Stimulated activated CD4-positive, alpha-beta T cell treated with anti-CD3 and anti-CD28 coated beads, TNF-alpha, amount 100 ng/mL, for 24 hours (primary cell): ENCODE measurements at places on chromosomes 4 and X.

DNA sequence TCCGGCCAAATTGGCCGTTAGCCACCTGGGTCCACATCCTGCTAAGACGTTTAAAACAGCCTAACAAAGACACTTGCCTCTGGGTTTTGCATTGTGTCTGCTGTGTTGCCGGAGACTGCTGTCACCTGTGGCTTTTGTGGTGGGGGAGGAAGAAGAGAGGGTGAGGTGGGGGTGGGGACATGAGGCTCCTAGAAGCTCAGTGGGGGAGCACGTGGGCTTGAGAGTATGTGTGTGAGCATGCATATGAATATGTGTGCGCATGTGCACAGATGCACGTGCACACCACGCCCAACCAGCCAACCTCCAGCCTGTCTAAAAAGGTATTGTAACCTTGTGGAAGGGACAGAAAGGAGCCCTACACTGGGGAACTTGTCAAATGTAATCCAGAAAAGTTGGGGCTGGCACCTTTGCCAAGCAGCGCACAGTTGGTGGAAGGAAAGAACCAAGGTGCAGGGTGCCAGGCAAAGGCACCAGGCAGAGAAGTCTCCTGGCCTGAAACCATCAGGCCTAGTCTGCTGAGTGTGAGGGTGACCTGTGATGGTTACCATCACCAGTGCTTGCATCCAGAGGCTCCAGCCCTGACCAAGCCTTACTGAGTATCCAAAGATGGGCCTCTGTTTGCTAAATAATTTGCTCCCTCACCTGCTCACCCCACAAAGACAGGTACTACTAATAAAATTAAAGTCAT lies 10.1 kb upstream of the SASH3 start:
- DNase-seq = no peak

DNA sequence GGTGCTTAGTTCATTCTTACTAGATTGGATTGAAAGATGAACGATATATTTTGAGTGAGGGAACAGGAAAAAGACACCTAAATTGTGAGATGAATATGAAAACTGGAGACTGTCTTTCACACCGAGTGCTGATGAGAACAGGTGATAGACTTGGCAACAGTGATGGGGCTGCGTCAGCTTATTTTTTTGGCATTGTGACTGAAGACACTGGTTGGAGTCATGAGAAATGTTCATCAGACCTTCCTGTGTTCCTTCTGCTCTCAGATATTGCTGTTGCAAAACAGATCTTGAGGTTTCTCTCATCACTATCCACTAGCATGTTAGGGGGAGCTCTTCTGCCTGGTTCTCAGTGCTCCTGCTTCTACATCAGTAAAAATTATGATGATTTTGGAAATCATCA lies 124.2 kb upstream of the KCNIP4 start:
- no peak for DNase-seq

GRCh38 chrX:39682778-39683177 lies 415.0 kb downstream of the BCOR start:
- no peak for DNase-seq

DNA sequence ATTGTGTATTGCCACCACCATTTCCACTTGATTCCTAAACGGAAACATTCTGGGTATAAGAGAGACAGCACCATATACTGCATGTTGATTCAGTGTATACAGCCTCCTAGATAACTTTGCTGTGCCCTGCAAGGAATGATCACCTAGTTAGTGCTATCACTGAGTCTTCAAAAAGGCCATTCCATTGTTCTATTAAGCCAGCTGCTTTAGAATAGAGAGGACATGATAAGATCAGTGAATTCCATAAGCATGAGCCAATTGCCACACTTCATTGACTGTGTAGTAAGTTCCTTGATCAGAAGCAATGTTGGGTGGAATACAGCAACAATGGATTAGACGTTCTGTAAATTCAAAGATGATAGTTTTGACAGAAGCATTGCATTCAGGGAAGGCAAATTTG lies 1047.3 kb downstream of the PCDH18 start:
- DNase-seq = no peak

DNA sequence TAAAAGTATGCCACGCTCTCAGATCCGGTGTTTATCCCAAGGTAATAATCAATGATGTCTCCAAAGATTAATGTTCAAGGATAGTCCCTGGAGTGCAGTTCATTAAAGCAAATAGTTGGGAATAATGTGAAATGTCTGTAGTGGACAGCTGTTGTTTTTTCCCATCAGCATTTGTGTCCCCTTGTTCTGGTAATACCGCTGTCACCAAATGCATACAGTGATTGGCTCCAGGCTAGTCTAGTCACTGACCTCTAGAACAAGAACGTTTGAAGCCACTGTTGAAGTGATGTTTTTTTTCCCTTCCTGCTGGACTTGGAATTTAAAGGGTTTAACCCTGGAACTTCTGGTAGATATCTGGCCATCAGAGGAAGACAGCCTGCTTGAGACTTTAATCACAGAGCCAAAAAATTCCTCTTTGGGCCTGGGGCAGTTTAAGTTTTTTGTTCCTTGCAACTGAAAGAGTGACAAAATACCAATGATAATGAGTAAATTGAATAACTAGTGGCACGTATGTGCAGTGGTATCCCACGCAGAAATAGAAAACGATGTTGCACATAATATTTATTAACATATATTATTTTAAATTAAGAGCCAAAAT lies 30.6 kb downstream of the HSD17B11 start:
- no peak for DNase-seq

DNA sequence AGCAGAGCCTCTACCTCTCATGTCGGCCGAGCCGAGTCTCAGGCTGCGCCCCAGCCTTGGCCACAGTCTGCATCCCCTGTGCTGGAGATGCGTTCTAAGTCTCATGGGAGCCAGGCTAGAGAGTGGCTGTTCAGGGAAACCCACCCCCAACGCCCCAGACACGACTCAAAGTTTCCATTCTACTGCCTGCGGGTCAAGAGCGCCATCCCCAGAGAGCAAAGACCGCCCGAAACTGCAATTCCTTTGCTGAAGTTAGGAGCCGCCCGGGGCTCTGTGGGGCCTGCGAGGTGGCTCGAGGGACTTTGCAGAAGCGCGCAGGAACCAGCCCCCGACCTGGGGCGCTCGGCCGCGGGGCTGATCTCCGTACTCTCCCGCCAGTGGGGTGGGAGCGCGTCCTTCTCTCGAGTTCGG lies 10.0 kb upstream of the ELF4 start:
- DNase-seq = no peak

DNA sequence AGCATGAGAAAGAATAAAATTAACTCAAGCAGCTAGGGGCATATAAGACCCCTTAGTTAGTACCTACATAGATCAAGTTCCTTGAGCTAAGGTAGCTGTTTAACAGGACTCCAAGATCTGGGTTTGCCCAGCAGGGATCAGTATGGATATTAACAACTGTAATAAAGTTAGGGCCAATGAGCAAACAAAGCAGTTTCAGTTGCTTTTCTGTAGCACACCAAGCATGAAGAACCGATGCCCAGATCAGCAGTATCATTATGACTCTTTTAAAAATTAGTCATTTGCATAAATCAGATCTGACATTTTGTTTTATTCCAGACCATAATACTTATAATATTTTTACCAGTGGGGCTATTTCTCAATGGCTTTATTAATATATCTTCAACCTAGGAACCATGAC lies 80.9 kb downstream of the C4orf33 start:
- DNase-seq = no peak

DNA sequence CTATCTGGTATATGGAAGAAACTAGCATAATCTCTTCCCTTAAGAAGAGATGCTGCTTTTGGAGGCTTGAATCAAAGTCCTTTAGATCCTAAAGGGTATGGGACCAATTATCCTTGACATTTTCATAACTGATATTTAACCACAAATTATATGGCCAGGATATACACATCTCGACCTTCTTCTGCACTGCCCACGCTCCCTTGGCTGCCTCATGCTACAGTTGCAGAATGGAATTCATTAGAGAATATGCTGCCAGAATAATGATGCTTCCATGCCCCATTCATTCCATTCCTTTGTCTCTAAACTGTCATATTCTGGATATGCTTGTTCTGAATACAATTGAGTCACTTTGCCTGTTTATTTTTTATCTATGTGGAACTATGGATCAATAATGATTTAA lies 157.1 kb upstream of the PACRGL start:
- no peak for DNase-seq

GRCh38 chrX:40148385-40149285 lies 50.9 kb upstream of the BCOR start:
- no peak for DNase-seq

GRCh38 chr4:26931966-26932365 lies 71.3 kb downstream of the STIM2 start:
- no peak for DNase-seq

DNA sequence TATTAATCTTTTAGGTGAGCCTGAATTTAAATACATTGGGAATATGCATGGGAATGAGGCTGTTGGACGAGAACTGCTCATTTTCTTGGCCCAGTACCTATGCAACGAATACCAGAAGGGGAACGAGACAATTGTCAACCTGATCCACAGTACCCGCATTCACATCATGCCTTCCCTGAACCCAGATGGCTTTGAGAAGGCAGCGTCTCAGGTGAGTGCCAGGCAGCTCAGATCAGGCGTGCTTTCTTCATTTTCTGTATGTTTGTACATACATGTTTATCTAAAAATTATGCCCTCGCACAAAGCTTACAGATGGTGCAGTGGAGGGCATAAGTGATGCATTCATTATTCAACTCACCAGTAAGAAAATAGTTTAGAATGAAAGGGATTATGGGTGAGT lies 85.6 kb downstream of the CPE start:
- no peak for DNase-seq

DNA sequence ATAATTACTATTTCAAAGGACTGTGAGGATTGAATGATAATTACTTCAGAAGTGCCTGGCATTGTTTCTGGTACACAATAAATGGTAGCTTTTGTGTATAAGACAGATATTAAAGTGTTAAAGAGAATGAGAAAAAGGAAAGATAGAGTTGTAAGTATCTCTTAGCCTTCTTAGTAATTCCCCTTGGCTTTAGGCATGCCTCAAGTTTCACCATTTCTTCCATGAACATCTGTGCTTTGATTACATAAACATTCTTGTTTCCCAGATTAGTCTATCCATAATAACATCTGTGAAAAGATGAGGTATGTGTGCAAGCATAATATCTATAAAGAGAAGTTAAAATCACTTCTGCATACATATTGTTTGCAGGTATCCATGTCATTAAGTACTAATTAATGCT lies 230.9 kb upstream of the TEX13A start:
- no peak for DNase-seq

- DNase-seq = no peak
These were observed 64.5 kb downstream of the MCUB start for GRCh38 chr4:109624536-109624935.

GRCh38 chr4:61770456-61770855 lies 570.3 kb downstream of the ADGRL3 start:
- DNase-seq = no peak

DNA sequence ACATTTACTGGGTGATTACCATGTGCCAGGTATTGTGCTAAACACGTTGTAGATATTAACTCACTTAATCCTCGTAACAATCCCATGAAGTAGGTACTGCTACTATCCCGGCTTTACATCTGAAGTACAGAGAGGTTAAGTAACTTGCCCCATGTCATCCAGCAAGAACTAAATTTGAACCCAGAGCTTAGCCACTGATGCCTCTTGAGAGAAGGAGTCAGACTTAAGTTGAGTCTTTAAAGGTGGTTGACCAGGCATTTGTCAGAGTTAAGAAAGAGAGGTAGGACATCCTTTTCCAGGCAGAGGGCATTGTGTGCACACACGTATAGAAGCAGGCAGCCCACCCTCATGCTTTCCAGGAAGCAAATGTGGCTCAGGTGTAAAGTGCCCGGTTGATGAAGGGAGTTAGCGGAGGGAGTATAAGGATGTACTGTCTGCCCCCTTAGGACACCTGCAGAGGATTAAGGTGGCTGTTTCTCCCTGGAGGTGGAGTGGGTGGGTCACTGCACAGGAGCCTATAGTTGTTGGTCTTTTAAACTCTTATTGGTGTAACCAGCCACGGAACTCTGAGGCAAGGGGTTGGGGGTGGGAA lies 335 bp upstream of the CD38 start:
- DNase-seq = no peak

DNA sequence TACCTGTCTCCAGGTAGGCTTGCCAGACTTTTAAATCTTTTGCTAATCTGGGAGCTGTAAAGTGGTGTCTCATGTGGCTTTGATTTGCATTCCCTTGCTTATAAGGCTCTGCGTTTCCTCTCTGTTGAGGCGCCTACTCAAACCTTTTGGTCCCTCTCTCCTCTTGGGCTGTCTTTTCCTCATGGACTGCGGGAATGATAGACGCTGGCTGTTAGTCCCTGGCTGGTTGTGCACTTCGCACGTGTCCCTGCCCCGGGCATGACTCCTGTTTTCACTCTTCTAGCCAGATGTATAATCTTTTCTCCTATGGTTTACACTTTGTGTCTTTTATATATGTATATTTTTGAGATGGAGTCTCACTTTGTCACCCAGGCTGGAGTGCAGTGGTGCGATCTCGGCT lies 39.7 kb downstream of the RGS12 start:
- DNase-seq = no peak

GRCh38 chrX:76064825-76065224 lies 108.0 kb upstream of the PBDC1 start:
- DNase-seq = no peak

- no peak for DNase-seq
These were observed 8.1 kb downstream of the COQ2 start for GRCh38 chr4:83276299-83277040.

GRCh38 chr4:27005905-27006590 lies 145.4 kb downstream of the STIM2 start:
- no peak for DNase-seq

- no peak for DNase-seq
These were observed 63.7 kb upstream of the VEGFC start for GRCh38 chr4:176856421-176856820.

DNA sequence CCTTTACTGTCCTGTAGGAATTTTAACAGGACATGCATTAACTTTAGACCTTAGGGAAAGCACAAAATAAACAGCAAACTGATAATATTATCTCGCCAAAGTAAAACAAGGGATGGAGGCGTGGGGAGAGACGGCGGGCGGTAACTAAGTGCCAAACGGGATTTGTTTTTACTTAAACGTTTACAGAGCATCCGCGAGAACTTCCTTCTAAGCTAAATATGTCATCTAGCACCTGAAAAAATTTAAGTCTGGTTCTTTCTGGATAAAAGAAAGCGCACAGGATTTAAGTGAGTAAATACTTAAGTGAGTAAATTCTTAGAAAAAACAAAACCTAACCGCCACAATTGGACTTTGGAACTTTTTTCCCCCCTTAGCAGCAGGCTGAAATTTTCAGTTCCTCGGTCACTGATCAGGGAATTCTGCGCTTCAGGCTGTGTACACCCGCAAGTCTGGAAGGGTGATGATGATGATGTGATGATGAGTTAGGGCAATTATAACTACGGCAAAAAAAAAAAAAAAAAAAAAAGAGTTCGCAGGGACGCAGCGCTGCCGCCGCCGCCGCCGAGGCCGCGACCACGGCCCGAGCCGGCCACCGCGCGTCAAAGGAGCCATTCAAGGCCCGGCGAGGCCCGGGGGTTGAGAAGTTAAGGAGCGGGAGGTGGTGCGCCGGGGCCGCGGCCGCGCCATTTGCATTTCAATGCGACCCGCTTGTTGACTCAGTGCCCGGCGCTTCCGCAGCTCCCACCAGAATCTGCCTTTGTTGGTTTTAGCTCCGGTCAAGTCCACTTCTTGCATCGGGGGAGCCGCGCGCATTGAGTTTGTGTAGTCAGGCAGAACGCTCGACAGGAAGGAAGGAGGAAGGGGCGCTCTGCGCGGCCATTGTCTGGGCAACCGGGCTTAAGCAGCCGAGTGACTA lies 108.8 kb downstream of the SPRY1 start:
- no peak for DNase-seq
